ENCODE measurements at places on chromosomes 5 and 9.

DNA sequence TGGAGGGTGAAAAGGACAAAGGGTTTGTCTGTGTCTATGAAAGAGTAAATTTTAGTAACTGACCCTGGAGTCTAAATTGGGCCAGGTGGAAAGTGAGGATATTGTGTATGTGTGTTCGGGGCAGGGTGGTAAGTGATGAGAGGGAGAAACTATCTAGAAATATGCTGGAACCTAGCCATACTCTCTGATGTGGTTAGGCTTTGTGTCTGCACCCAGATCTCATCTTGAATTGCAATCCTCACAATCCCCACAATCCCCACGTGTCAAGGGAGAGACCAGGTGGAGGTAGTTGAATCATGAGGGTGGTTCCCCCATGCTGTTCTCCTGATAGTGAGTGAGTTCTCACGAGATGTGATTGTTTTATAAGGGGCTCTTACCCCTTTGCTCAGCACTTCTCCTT is 60.6 kb downstream of the COMMD10 start:
- DNase-seq, result no peak

- DNase-seq, result no peak
Measured at GRCh38 chr5:139657363-139658321, 9.5 kb downstream of the CXXC5 start.

DNA sequence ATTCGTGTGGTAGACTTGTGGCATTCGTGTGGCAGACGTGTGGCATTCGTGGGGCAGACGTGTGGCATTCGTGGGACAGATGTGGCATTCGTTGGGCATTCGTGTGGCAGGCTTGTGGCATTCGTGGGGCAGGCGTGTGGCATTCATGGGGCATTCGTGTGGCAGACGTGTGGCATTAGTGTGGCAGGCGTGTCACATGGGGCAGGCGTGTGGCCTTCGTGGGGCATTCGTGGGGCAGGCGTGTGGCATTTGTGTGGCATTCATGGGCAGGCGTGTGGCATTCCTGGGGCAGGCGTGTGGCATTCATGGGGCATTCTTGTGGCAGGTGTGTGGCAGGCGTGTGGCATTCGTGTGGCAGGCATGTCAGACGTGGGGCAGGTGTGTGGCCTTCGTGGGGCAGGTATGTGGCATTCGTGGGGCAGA is 106.0 kb downstream of the EHMT1 start:
- no peak for DNase-seq

DNA sequence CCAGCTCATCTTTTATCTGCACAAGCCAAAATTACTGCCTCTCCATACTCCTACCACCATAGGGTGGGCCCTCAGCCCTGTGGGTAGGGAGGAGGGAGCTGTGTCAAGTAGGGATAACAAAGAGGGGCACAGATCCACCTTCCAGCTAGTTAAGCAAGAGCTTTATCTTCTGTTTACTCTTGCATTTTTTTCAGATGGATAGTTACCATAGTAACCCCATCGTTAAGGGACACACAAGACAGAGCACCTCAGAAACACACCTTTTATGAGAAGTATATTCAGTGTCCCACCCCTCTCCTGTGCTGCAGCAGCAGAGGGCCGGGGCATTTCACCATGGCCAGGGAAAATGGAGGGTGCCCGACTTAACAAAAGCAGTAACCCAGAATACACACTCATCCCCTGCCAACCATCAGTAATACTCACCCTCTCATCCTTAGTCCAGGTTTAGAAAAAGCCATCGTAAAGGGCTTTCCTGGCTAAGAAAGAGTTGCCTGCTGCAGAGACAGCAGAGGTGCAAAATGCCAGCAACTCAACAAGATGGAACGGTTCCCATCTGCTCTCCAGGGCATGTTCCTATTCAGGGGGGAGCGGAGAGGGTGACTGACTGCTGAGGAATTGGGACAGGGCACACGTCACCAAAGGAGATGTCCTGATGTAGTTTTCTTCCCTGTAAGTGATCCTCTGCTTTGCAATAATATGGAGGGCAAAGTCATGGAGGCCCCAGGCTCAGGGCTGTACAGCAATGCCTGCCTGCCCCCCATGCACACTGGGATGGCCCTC is 25.1 kb downstream of the MACROH2A1 start:
- no peak for DNase-seq

DNA sequence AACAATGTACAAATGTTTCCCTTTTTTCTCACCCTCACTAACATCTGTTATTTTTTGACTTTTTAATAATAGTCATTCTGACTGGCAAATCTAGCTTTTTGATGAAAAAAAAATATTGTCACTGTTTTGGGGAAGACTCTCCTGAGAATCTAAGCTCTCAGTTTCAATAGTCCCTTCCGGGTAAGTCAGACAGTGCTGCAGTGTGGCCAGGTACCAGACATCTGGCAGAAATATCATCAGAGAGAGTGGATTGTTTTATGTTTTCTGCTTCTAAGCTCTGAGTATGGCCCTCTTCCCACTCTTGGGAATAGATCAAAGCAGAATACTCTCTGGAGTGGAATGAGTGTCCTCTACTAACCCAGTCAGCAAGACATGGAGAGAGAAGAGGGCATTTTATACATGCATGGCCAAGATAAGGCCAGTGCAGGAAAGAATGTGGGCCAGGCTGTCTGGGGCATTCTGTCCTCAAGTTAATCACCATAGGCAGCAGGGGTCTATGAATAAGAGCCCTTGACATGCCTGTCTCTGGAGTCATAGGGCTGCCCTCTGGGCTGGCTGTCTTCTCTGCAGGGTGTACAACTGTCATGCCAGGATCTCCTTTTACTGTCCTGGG is 38.5 kb upstream of the OR2S2 start:
- no peak for DNase-seq

DNA sequence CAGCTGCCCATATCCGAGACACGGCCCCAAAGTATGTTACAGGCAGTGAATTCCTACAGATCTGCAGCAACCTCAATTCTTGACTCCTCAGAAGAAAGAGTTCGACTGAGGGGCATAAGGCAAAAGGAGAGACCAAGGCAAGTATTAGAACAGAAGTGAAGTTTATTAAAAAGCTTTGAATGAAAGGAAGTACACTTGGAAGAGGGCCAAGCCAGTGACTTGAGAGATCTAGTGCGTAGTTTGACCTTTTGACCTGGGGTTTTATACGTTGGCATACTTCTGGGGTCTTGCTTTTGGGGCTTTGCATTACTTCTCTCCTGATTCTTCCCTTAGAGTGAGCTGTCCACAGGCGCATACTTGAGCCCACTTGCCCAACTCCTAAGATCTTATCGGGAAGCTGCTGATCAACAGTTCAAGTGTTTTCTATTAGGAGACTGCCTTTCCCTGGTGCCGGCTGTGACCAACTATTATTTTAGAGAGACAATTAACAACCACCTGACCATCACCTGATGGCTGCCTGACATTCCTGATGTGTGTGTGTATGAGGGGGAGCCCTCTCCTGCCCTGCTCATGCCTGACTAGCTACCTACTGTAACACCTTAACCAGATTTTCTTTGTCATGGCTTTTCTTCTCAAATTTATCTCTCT is 1.5 kb upstream of the DEPDC1B start:
- no peak for DNase-seq

DNA sequence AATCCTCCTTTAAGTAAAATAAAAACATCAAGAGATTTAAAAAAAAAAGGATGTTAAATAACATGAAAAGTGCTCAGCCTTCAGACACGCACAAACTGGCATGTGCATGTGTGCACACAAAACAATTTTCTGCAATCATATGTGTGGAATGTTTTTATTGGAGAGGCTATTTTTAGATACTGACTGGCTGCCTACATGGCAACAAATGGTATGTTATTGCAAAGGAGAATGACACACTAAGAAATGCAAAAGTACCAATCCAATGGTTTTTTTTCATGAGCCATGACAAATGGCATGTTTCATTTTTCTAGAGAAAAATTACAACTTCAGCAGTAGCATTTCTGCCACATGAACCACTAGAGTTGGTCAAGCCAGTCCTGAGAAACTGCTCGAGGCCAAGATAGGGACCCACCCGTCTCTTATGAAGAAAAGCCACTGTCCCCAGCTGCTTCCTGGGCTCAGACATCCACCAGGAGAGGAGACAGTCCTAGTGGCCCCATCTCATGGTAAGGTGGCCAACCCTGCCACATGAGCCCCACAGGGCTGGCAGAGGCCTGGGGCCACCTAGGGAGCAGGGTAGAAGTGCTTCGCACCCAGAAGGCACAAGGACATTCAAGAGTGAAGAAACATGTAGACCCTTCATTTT is 116.4 kb downstream of the MYO10 start:
- no peak for DNase-seq

DNA sequence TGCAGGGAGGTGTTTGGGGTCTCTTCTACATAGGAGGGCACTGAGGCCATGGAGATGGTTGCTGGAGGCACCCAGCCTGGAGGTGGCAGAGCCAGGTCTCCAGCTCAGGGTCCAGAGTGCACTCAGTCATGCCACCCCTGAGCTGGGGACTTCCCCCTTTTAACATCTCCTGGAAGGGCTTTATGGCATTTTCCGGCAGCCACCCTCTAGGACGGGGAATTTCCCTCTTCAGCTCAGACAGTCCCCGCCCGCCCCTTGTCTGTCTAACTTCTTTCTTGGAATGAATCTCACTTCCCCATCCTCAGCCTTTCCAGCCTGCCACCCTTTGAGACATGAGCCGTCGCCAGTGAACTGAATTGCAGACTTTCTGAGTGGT is 49.9 kb downstream of the COL15A1 start:
- no peak for DNase-seq

- peak; percentile 40 for DNase-seq
Measured at GRCh38 chr9:129822898-129823541, 916 bp downstream of the TOR1A start.

DNA sequence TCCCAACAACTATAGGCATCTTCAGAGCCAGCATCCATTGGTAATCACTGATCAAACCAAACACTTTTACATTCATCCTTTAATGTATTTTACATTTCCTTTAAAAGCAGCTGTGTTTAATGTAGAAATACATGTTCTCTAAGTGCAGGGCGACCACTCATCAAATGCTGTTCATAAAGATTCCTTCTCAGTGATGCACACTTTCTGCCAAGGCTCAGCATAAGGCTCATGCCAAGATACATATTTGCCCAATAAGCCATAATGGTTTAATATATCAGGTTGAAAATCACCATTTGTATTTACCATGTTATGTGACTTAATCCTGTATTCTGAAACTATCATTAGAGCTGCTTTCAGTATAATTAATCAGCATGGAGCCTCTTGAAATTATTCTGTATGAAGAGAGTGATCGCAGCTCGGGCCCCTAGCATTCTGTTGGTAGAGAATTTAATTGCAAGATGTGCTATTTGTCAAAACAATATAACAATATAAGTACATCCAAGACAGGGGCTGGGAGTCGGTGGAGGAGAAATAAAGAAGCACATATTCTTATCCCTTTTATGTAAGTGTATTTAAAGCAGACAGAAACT is 267.5 kb downstream of the EBF1 start:
- no peak for DNase-seq

- peak; percentile 48 for DNase-seq
Measured at GRCh38 chr9:14428781-14429230, 114.9 kb upstream of the NFIB start.

GRCh38 chr9:96420468-96421219 is 2.5 kb upstream of the ZNF367 start:
- peak; percentile 30 for DNase-seq

DNA sequence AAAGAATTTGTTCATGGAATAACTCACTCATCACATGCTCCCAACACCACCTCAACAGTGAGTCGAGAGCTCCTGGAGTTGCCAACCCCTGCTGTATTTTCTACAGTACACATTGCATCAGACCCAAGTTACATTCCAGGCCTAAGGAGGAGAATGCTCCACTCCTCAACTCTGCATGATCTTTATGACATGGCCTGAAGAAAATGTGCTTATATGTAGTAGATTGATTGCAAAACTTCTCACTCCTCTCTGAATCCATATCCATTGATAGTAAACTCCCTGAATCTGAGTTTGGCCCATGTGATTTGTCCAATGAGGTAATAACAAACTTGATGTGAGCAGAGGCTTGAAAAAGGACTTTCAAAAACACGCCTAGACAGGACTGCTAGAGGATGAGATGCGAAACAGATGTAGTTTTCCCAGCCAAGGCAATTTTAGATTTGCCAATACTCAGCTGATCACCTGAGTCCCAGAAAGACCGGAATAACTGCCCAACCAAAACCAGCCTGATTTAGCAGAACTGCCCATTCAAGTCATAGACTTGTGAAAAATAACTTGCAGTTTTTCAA is 29.0 kb upstream of the PAPPA start:
- DNase-seq, result no peak

GRCh38 chr5:7586480-7586879 is 190.5 kb downstream of the ADCY2 start:
- DNase-seq, result no peak

DNA sequence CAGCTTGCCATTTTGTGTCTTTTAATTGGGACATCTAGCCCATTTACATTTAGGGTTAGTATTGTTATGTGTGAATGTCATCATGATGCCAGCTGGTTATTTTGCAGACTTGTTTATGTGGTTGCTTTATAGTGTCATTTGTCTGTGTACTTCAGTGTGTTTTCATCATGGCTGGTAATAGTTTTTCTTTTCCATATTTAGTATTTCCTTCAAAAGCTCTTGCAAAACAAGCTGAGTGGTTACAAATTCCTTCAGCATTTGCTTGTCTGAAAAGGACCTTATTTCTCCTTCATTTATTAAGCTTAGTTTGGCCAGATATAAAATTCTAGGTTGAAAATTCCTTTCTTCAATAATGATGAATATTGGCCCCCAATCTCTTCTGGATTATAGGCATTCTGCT is 28.5 kb upstream of the TNFSF15 start:
- DNase-seq, result no peak

DNA sequence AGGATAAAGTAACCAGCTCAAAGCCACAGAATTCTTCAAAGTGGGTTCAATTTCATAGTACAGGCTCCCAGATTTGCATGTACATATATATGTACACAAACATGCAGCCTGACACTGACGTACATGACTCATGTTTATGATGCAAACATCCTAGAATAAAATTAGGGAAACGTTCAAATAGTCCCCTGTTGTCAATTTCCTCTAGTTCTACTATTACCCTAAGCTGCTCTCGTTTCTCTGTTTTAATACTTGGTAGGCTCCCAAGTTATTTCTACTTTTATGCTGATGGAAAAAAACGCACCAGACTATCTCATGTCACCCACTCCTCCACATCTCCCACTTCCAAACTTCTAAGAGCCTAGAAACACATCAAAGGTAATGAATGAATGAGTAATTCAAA is 229.7 kb downstream of the EPB41L4A start:
- DNase-seq, result no peak

GRCh38 chr9:76926324-76926741 is 20.4 kb upstream of the PRUNE2 start:
- DNase-seq, result no peak

- no peak for DNase-seq
Measured at GRCh38 chr5:1524481-1524798, 680 bp upstream of the LPCAT1 start.

DNA sequence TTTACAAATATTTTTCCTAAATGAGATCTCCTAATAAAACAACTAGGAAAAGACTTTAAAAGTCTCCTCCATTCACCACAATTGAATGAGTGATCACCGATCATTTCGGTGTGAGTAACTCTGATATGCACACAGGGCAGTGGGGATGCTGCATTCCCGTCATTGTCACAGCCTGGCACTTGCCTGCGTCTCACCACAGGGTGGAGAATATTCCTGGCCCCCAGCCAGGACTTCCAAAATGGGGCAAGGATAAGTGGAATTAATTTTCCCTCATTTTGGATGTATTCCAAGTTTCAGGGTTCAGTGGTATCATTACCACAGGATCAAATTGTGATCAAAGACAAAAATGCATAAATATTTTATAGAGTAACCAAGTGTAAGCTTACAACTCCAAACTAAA is 107.1 kb downstream of the CTNND2 start:
- no peak for DNase-seq
